ENCODE measurements at places on chromosomes 12 and 14. TPM values are rescaled to one million over a fixed set of nuclear protein-coding genes. Genes with fewer than 3 reads are reported as not detected.

Gene OR6C75
- total RNA-seq: not detected

Gene GPRC5D
- total RNA-seq: not detected

Gene ARMH4
- not detected for total RNA-seq

Gene LTB4R2
- 11.5 TPM for total RNA-seq

Gene FAM177A1
- total RNA-seq: 35.9 TPM

Gene SCN8A
- 0.86 TPM for total RNA-seq

Gene DIO2
- total RNA-seq: not detected

Gene FGD6
- total RNA-seq: 0.70 TPM

Data from activated naive CD8-positive, alpha-beta T cell treated with anti-CD3 and anti-CD28 coated beads for 36 hours (primary cell).